Cortex of kidney (tissue), 1 donor: ENCODE measurements at places on chromosomes 6 and 20.

DNA sequence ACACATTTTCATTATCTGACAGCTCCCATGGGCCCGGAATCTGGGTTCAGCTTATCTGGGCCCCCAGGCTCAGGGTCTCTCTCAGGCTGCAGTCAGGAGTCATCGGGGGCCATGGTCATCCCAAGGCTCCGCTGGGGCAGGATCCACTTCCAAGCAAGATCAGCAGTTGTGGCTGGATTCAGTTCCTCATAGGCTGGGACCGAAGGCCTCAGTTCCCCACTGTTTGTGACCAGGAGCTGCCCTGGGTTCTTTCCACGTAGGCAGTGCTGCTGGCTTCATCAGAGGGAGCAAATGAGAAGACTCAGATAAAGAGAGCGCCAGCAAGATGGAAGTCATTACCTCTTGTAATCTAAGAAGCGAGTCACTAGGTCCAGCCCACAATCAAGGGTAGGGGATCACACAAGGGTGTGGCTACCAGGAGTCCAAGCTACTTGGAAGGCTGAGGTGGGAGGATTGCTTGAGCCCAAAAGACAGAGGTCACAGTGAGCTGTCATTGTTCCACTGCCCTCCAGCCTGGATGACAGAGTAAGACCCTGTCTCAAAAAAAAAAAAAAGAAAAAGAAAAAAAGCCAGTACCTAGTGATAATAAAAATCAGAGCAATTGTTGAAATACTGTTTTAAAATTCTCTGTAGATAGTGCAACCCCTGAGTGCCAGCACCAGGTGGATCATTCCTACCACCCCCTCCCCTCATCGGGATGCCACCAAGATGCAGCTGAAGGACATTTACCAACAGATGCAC is 162.7 kb downstream of the NFATC2 start:
- DNase-seq: no peak

DNA sequence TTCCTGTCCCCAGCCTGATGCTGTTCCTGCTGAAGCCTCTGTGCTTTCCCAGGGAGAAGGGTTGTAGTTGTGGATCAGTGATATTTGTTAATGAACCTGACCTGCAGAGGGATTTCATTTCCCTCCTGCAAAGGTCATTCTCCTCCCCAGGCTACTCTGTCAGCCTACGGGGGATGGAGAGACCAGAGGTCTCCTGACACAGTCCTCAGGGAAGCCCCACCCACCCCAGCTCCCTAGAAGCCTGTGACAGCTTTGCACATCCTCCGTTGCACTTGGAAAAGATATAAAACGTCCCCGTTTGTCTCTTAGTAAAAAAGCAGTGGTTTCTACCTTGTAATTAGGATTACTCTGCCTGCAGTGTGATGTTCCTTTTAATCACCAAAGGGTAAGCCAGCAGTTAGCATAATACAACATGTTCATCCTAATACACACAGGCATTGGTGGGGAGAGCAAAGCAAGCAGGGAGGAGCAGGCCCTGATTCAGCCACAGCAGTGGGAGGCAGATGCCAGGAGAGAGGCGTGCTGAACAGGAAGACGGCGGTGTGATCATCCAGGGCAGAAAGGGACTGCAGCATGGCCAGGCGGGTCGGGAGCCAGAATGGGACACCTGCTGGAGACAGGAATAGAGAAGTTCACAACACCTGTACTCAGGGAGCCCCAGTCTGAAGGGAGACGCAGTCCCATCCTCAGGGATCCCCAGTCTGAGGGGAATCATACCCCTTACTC is 293.5 kb downstream of the LRFN2 start:
- no peak for DNase-seq

DNA sequence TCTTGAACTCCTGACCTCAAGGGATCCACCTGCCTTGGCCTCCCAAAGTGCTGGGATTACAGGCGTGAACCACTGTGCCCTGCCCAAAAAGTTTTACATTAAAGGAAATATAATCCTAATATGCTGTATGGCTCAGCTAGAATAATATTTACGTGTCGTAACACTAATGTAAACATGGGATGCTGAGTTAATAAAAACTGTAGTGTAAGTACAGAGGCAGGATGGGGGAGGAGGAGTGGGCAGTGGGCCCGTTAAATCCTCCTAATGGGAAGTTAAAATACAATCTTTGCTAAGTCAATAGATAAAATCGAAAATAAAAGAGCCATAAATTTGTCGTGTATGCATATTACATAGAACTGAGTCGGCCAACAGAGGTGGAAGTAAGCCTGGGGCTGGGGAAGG is 12.1 kb upstream of the IP6K3 start:
- DNase-seq: no peak

- DNase-seq: no peak
Observed at GRCh38 chr6:124622351-124622750, 339.9 kb upstream of the RNF217 start.

- DNase-seq: no peak
Observed at GRCh38 chr20:43040427-43040826, 149.3 kb downstream of the PTPRT start.

DNA sequence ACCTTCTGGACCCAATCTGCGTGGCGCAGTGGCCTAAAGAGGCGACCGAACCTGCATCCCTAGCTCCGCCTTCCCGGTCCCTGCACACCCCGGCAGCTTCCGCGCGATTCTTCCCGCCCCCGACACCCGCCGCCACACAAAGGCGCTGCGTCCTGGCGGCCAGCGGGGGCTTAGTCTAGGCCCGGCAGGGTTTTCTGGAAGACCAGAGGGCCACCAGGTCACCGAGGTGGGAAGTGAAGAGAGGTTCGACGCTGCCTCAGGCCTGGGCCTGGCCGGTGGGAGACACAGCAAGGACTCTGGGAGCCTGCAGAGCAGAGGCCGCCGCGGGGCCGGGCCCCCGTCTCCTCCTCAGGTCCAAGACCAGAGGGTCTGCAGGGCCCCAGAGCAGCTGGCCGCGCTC is 154.9 kb downstream of the OR2B2 start:
- no peak for DNase-seq

- DNase-seq: no peak
Observed at GRCh38 chr6:141764388-141764787, 368.3 kb upstream of the GJE1 start.

DNA sequence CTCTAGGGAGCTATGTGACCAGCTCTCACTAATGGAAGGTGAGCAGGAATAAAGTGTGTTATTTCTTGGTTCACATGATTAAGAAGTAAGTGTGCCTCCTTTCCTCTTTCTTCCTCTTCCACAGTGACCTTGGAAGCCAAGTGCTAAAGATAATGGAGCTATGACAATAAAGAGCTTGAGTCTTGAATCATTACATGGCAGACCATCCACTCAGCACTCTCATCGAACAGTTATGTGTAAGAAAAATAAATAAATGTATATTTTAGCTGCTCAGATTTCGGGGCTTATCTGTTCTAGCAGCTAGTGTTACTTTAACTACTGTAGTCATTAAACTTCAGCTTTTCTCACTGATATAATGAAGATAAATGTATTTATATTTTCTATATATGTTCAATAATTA is 72.9 kb downstream of the HDGFL1 start:
- DNase-seq: no peak

GRCh38 chr6:18406955-18407749 is 20.0 kb downstream of the RNF144B start:
- no peak for DNase-seq

DNA sequence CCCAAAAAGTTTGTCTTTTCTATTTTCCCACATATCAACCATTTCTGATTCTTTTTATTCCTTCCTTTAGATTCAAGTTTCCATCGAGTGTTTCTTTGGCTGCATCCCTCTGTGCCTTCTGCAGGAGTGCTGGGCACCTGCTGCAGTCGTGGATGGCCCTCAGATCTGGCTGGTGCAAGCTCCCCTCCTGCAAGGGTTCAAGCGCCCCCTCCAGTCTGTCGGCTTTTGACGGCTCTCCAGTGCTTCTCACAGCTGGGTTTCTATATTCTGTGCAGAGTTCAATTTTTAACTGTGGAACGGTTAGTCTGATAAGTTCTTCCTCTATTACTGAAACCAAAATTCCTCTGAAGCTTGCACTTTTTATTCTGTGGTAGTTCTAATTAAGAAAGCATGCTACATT is 132.1 kb downstream of the HUS1B start:
- DNase-seq: no peak

- DNase-seq: no peak
Observed at GRCh38 chr6:92196325-92196724, 1223.0 kb downstream of the EPHA7 start.

GRCh38 chr6:3749977-3750316 is 1.6 kb downstream of the PXDC1 start:
- no peak for DNase-seq

DNA sequence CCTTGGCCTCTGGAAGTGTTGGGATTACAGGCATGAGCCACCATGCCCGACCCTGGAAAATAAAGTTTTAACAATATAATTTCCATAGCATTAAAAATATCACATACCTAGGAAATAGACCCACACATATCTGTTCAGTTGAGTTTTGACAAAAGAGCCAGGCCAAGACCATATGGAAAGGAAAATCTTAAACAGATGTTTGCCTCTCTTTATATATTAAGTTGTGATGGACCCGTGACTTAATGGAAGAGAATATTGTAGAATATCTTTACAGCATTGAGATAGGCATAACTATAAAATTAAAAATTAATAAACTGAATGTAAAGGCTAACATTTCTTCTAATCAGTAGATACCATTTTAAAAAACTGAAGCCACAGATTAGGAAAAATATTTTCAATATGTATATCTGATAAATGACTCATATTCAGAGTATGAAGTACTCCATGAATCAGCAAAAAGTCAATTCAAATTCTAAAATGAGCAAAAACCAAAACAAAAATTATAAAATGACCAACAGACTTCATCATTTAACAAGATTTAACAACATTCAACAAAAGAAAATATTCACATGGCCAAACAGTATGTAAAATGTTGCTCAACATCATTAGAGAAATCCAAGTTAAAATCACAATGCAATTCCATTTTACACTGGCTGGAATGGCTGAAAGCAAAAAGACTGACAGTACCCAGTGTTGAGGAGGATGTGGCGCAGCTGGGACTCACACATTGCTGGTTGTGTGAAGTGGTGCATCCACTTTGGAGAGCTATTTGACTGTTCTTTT is 43.3 kb downstream of the GTF2H5 start:
- DNase-seq: no peak

GRCh38 chr6:21679761-21680265 is 86.3 kb downstream of the SOX4 start:
- no peak for DNase-seq

DNA sequence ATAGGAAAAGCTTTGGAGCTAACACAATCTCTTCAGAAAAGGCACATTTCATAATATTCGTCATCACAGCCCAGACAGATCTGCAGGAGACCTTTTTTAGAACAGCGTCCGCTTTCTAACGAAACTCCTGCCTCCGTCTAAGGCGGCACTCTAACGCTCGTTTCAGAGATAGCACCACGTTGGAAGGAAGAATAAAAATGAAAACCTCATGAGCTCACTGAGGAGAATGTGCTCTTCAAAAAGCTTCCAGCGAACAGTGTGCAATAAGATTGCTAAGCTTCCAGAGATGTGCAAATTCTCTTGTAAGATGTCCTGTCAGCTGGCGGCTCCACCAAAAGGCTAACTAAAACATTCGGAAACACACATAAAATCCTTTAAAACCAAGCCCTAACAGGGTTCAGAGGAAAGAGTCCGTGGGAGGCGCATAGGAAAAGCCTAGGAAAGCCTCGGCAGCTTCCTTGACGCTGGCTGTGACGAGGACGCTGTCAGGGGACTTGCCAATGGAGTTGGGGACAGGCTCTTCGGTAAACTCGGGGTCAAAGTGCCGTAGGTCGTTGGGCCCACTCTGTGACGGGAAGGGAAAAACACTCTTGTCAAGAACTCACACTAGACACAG is 117.6 kb upstream of the SLC2A12 start:
- no peak for DNase-seq

DNA sequence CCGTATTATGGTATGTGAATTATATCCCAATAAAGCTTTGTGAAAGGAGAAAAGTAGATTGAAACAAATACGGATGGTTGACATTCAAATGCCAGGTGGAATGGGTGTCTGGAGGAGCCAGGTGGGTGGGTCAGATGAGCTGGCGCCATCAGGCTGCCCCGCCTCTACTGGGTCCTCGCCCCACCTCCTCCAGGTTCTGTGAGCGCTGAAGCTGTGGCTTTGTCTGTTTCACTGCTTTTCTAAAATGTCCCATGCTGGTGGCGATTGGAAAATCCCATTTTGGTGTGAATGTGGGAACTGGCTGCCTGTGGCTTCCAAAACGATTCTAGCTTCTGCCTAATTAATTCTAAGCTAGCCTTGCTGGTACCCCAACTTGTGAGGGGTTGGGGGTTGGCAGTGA is 16.5 kb downstream of the DUSP22 start:
- DNase-seq: no peak

DNA sequence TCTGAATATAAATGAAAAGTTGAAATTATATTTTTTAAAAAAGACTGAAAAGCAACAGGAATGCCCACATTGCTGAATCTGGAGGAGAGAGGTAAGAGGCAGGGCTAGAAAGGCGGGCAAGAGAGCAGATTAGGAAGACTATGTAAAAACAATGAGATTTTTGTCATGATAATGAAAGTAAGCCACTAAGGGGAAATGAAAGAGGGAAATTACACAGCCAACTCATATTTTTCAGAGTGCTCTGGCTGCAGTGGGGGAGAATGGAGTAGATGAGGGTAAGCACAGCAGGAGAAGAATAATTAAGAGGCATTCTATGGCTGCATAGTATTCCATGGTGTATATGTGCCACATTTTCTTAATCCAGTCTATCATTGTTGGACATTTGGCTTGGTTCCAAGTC is 281.9 kb downstream of the PKHD1 start:
- no peak for DNase-seq

DNA sequence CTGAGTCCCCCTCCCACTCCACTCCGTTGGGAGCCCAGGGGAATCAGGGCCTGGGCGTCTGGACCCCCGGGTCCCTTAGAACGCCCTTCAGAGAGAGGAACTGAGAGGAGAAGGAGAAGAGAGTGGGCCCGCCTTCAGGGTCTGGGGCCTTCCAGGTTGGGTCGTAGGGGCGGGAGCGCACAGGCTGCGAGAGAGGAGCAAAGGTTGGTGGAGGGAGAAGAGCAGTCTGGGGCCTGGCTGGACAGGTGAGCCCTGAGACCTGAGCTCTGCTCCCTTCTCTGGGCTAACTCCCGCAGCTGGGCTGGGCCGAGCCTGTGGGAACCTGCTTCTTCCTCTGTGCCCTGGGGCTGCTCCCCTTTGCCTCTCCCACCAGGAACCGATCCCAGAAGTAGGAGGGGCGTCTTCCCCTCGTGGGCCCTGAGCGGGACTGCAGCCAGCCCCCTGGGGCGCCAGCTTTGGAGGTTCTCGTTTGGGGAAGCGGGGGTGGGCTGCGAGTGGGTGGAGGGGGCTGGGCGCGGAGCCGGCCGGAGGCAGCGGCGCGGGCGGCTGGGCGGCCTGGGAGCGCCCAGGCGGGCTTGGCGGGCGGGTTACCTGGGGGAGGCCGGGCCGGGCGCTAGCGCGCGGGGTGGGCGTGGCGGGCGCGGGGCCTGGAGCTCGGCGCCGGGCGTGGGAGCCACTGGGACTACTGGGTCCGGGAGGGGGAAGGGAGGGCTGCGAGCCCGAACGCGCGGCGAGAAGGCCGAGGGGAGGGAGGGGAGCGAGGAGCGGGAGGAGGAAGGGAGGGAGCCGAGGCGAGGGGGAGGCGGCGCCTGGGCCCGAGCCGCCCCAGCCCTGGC is at the start of gene DDR1:
DDR1 (plus strand) TSS at position 835 of the 836 bp plus-strand sequence. CDS start 4,211 bp downstream, outside the sequence.
- no peak for DNase-seq

- DNase-seq: no peak
Observed at GRCh38 chr6:157550114-157550989, 169.4 kb downstream of the ZDHHC14 start.
